Natural killer cell (primary cell): ENCODE measurements at places on chromosomes 6 and 20.

- no peak for DNase-seq
These were observed 2.8 kb downstream of the RING1 start for GRCh38 chr6:33211136-33211535.

DNA sequence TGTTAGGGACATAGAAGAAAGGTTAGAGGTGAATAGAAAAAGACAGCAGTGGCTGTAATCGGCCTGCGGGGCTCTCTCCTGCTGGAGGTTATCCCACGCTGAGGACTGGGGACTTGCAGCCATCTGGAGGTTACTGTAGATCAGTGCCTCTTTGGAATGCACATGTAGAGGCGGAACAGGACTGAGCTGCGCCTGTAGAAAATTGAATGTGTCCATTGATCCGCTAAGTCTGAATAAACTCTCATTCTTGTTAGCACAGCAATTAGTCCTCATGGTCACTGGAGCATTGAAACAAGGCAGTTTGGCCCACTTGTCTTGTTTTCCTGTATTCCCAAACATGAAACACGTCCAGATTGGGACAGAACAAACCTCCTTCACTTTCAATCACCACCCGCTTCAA lies 46.3 kb upstream of the F13A1 start:
- no peak for DNase-seq

GRCh38 chr6:142455957-142456589 lies 154.3 kb downstream of the ADGRG6 start:
- DNase-seq, result no peak

- DNase-seq, result no peak
These were observed 9.2 kb upstream of the PRSS16 start for GRCh38 chr6:27238010-27238983.

GRCh38 chr6:154767003-154767723 lies 33.9 kb downstream of the SCAF8 start:
- no peak for DNase-seq

DNA sequence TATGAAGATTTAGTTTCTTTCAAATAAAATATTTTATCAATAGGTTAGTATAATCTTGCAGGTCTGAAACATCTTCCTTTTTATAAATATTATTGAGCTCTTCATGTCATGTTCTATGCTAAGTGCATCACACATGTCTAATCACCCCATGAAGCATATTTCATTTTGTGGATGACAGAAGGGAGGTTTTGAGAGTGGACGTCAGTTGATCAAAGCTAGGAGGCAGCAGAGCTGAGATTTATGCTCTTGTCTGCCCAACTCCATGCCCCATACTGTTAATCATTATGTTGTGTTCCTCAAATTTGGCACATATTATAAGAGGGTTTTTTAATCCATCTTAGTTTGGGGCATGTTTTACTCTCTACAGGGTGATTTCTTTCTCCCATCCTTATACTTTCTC lies 22.7 kb downstream of the DSE start:
- no peak for DNase-seq

DNA sequence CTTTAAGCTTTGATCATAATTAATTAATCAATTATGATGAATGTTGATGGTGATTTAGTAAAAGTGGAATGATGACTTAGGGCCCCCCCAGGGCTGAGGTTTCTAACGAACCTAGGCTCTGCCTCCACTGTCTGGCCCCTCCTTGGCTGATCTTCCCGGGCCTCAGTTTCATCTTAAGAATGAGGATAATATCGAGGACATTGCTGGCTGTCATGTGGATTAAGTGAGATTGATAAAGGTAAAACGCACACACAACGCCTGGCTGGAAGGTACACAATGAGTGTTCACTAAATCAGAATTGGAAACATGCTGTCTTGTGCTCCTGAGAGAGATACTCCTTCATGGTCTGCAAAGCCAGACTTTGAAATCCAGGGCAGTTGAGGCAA lies 5.3 kb upstream of the SULF2 start:
- no peak for DNase-seq

- no peak for DNase-seq
These were observed 87.0 kb downstream of the FHL5 start for GRCh38 chr6:96649926-96650325.

GRCh38 chr6:135604035-135604860 lies 106.7 kb upstream of the AHI1 start:
- no peak for DNase-seq

GRCh38 chr20:31472395-31473330 lies 2.3 kb downstream of the DEFB124 start:
- no peak for DNase-seq
